ENCODE measurements at places on chromosomes 2 and 18.
A peak's percentile ranks its signal among the peaks of the same experiment; 100 is the strongest.

DNA sequence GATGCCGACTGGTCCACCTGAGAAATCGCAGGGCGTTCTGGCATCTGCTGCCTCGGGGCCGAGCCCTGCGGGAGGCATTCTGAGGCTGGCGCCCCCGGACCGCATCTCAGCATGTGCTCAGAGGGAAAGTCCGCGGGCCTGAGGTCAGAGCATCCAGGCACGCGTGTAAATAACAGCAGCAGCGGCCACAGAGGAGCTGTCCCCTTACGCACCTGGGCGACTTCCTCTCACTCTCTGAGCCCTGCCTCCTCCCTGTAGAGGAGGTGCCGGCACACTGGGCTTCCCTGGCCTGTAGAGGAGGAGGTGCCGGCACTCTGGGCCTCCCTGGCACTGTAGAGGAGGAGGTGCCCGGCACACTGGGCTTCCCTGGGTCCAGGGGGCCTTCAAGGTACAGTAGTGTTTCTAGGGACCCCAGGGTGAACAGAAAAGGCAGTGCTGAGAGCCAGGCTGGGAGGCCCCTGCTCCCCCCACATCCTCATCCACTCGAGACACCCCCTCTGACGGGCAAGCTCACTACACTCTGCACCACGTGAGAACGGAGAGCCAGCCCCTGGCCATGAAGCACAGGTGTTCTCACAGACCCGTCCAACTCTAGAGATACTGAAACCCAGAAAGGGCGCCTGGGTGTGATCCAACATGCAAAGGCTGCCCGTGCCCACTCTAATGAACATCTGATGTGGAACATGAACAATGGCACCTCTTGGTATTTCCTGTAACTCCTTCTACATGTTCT, 263.5 kb downstream of the HDAC4 start:
- no peak for DNase-seq

DNA sequence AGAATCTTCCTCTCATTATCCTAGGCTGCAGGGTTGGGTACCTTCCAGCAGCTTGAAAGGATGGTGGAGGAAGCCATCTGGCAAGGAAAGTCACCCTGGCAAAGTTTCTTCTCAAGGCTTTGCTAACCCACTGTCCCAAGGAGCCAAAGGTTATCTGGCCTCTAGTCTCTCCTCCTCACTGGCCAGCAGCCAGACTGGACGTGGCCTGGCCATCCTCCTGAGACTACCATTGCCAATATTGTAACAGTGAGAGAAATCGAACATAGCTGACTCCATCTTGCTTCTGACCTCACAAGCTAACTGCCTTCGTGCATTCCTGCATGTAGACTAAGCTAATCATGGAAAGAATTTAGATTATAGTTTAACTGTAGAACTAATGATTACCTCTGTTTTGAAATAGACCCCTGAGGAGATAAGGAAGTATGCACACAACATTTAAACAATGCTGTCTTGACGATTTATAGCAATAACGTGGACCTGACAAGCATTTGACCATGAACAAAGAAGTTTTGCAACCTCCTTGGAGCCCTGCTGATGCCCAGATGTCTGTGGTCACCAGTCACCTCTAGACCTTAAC, 7.8 kb upstream of the ANXA4 start:
- no peak for DNase-seq

DNA sequence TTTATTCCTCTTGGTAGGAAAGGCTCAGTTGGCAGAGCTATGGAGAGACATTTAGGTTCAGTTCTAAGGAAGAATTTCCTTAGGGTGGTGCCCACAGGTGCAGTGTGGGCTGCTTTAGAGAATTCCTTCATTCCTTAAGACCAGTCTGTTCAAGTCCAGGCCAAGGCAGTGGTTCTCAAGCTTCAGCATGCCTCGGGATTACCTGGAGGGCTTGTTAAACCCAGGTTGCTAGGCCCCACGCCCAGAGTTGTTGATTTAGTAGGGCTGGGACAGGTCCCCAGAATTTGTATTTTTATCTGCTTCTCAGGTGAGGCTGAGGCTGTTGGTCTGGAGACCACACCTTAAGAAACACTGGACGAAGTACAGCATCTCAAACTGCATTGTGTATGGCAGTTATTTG, 68.9 kb downstream of the CERS6 start:
- DNase-seq: no peak

- DNase-seq: no peak
These were observed 50.2 kb upstream of the CHST9 start for GRCh38 chr18:27235218-27235870.

- DNase-seq: no peak
These were observed 108.8 kb downstream of the RBMS1 start for GRCh38 chr2:160384791-160385190.

DNA sequence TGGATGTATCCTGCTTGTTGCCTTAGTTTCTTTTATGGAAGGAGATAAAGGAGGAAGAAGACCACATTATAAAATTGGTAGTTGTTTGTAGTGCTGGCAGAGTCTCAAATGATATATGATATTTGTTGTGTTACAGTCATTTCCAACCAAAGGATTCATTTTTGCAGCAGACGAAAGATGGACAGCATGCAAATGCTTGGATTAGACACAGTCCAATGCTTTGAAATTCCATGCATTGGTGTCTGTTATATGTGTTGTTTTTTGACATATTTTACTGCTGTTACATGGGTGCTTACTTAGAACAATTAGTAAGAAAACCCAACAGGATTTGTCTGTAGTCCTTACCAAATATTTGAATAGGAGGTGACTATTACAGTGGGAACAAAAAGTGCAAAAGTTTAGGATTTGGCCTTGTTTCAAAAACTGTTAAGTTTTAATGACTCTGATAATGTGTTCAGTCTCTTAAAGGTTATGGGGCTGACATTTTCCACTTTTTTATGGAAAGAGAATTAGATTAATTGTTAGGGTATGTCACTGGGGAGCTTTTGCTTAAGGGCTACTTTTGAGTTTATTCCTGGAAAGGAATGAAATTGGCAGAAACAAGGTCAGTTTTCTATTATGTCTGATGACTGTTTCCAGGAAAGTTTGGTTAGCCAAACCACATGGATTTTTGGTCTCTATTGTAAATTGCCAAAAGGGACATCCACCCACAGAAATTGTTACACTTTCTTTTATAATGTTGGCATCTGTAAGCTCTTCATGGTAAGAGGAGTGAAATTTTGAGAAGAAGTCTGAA, 229.4 kb upstream of the MMADHC start:
- peak; percentile 3 for DNase-seq

DNA sequence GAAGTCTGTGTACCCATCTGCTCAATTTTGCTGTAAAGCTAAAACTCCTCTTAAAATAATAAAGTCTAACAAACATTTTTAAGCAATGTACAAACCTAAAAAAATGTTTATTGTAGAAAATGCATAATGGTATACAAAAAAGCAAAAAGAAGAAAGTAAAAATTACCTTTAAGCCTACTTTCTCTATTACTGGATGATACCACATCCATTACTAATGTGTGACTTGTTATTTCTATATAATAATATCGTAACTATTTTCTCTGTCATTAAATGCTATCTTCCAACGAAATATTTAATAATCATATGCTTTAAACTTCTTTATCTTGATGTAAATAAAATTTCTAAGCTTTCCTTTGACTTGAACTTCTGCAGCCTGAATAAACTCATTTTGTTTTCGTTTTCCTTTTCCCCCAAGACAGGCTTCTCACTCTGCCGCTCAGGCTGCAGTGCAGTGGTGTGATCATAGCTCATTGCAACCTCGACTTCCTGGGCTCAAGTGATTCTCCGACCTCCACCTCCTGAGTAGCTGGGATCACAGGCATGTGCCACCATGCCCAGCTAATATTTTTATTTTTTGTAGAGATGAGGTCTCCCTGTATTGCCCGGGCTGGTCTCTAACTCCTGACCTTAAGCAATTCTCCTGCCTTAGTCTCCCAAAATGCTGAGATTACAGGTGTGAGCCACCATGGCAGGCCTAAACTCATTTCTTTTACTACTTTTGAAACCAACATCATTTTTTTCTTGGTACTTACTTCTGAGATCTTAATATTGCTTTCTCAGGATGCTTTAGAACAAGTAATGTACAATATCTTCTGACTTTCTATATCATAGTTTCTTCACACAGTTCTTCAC, 18.1 kb upstream of the DNAH7 start:
- DNase-seq: no peak

DNA sequence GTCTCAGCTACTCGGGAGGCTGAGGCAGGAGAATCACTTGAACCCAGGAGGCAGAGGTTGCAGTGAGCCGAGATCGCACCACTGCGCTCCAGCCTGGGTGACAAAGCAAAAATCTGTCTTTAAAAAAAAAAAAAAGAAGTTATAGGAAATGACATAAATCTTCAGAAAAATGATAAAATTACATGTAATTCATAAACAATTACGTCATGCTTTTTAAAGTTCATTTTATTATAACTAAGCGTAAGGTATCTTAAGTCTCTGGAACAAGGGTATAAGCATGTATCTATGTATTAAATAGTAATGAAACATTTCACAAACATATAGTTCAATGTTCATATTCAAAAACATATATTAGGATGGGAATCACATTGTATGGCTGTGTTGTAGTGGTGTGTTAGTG, 425.9 kb downstream of the SPAG16 start:
- no peak for DNase-seq

- DNase-seq: no peak
These were observed 50.7 kb downstream of the BCL2L11 start for GRCh38 chr2:111171337-111171930.

- DNase-seq: no peak
These were observed 113.8 kb downstream of the SH3RF3 start for GRCh38 chr2:109242654-109243331.

- no peak for DNase-seq
These were observed 20.8 kb downstream of the CCL20 start for GRCh38 chr2:227834423-227834822.

DNA sequence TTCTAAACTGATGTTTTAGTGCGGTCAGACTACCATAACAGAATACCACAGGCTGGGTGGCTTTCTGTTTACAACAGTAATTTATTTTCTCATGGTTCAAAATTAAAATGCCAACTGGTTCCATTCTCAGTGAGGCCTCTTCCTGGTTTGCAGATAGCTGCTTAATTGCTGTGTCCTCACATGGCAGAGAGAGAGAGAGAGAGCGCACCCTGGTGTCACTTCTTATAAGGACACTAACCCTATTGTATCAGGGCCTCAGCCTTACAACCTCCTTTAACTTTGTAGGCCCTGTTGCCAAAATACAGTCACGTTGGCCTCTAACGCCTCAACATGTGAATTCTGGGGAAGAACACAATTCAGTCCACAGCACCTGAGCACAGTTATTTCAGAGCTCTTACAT, 37.5 kb upstream of the ZNF385B start:
- DNase-seq: peak; percentile 19

DNA sequence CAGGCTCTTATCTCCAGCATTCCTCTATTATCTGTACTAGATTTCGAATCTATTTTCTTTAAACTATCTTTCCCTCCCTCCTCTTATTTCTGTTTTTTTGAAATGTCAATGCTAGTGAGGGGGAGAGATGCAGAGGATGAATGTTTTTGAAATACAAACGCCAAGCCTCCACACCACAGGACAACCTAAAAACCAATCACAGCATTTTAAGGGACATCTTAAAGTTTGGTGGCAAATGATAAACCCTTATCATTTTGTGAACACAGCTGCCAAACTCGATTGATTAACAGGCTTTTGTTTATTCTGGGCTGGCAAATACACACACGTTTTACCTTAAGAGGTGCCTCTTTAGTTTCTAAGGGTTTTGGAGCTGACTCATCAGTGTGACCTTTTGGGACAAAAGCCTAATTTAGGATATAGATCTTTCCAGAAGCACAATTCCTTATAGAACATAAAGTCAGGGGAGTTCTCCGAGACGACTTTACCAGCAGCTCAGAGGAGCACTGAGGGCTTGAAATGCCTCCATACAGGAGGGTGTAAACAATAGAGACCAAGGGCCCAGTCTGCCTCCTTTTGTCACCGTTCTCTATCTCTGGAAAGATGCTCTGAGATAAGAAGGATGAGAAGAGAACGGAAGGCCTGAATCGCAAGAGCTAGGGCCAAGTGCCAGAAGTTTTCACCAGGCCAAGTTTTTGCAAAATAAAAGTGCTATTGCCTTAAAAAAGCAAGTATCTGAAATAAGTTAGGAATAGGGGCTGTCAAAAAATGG, 4.2 kb upstream of the MEIS1 start:
- DNase-seq: no peak

GRCh38 chr18:70121842-70122241, 83.6 kb downstream of the RTTN start:
- no peak for DNase-seq
